Activated naive CD8-positive, alpha-beta T cell treated with anti-CD3 and anti-CD28 coated beads, Interleukin-2, amount 10 ng/mL, durations not matched to agents 7 days and 5 days (primary cell): ENCODE measurements at places on chromosomes 16 and 17. TPM values are rescaled to one million over a fixed set of nuclear protein-coding genes. Genes with fewer than 3 reads are reported as not detected.
A peak's percentile ranks its signal among the peaks of the same experiment; 100 is the strongest.

Gene SPECC1
- total RNA-seq: 8.3 TPM

Gene HOXB9
- total RNA-seq: 0.11 TPM

GRCh38 chr17:15273141-15273793 lies 8.1 kb upstream of the PMP22 start:
- no peak overlapping the region for H3K4me3 ChIP-seq
- no peaks in the 10 kb centered on the region for H3K36me3 ChIP-seq
- no peak overlapping the region for H3K27ac ChIP-seq

GRCh38 chr17:50266384-50267073 lies 7.7 kb upstream of the TMEM92 start:
- H3K4me3 ChIP-seq: no peak overlapping the region
- no peak for DNase-seq
- H3K36me3 ChIP-seq: no peaks in the 10 kb centered on the region
- H3K4me1 ChIP-seq: peaks cover 2% of the 10 kb centered on the region

GRCh38 chr16:68452176-68452575 lies 3.9 kb upstream of the SMPD3 start:
- peaks cover 9% of the 10 kb centered on the region for H3K4me1 ChIP-seq
- H3K27me3 ChIP-seq: peaks cover 13% of the 10 kb centered on the region
- no peak overlapping the region for H3K27ac ChIP-seq
- H3K4me3 ChIP-seq: no peak overlapping the region

DNA sequence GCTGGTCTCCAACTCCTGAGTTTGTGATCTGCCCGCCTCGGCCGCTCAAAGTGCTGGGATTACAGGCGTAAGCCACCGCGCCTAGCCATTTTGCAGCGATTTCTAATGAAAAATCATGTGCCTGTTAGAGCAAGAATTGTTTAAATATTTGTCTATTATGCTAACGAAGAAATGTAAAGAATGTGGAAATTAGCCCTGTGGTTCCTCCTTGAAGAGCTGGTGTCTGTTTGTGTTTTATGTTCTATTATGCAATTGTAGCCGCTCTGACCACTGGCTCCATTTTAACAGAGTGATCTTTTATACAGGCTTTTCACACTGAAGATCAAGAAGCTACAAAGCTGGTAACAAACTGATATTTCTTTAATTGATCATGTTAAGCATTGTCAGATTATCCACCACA lies 217.3 kb downstream of the USP22 start:
- peaks cover 17% of the 10 kb centered on the region for H3K27me3 ChIP-seq
- DNase-seq: no peak
- H3K4me3 ChIP-seq: no peak overlapping the region

DNA sequence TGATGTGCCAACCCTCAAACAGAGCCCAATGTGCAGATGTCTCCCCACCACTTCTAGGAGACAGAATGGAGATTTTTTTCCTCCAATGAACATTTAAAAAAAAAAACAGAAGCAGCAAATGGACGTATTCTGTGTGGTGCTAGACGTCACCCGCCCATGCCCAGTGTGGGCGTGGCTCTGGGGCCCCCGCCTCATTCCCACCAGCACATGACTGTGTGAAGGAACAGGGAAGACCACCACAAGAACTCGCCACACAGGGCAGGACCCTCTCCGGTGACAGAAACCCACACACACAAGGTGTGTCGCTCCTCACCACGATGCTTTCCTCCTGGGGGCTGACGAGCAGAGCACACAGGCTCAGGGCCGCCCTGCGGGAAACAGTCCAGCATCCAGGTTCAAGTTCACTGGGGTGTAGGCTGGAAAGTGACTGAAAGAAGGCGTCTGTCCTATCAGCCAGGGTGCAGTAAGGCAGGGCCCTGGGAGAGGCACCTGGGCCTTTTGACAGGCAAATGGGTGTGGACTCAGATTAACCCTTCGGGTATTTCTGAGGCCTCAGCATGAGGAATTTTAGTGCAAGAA lies 53.5 kb downstream of the KLHDC4 start:
- H3K36me3 ChIP-seq: peaks cover 16% of the 10 kb centered on the region
- H3K27me3 ChIP-seq: no peaks in the 10 kb centered on the region
- no peak for DNase-seq
- H3K27ac ChIP-seq: no peak overlapping the region
- H3K4me3 ChIP-seq: no peak overlapping the region

DNA sequence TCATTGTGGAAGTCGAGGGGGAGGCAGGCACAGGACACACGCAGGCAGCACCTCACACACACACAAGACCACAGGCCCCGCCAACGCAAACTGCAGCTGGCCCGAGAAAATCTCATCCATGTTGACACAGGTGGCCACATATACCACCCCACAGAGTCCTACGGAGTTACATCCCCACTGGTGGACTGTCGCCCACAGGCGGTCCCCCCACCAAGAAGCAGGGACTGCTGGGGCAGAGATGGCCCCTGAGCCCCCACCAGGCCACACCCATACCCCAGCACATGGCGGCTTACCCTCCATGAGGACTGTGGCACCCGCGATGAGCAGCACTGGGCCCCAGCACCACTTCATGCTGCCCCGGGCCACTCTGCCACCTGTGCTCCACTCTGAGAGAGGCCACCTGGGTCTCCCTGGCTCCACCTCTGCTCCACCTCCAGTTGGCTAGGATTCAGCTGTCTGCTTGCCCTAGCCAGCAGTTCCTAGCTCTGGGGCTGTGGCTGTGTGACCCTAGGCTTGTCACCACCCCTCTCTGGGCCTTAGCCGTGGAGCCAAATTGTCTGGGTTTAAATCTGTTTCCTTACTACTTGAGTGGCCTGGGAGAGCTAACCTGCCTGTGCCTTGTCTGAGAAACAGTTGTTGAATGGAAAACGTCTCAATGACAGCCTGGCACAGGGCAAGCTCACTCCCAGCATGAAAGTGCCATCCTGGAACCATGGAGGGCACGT lies at the start of gene PRSS53:
PRSS53 (minus strand) TSS at position 485 of the 725 bp plus-strand sequence; CDS start at position 351, 134 bp downstream.
- peaks cover 13% of the 10 kb centered on the region for H3K4me1 ChIP-seq
- H3K36me3 ChIP-seq: peaks cover 7% of the 10 kb centered on the region
- H3K4me3 ChIP-seq: no peak within 1 kb of the TSS
- DNase-seq: no peak
- H3K27me3 ChIP-seq: no peaks in the 10 kb centered on the region

DNA sequence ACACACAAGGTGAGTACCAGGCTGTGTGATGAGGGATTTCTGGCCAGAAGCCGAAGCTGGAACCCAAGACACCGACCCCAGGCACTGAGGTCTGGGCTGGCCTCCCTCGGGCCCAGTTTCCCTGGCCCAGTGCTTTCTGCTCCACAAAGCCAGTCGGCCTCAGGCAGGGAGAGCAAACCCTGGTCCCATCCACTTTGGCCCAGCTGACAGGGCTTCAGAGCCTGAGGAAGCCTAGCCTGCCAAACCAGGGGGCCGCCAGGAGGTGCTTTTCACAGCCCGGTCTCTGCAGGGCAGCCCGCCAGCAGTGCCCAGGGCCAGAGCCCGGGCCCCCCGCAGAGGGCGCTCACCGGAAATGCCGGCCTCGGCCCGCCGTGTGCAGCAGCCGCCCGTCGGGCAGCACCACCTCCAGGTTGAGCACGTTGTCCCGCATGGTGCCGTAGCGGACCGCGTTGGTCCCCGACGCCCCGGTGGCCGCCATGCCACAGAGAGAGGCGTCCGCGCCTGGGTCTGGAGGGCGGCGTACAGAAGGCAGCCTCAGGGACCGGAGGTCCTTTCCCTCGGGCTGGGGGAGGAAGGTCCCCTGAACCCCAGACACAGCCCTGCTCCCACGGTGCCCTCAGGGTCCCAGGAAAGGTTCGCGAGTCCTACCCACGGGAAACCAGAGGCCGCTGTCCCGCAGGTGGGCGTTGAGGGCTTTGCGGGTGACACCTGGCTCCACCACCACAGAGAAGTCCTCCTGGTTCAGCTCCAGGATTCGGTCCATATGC lies 2.2 kb downstream of the LDHD start:
- H3K27ac ChIP-seq: no peak overlapping the region
- no peaks in the 10 kb centered on the region for H3K36me3 ChIP-seq
- no peak for DNase-seq
- peaks cover 22% of the 10 kb centered on the region for H3K4me1 ChIP-seq
- no peak overlapping the region for H3K4me3 ChIP-seq

GRCh38 chr17:49445591-49445990 lies 30.9 kb upstream of the PHB1 start:
- H3K36me3 ChIP-seq: no peaks in the 10 kb centered on the region
- H3K4me1 ChIP-seq: peaks cover 4% of the 10 kb centered on the region
- no peak for DNase-seq
- peaks cover 13% of the 10 kb centered on the region for H3K27me3 ChIP-seq
- H3K27ac ChIP-seq: no peak overlapping the region
- no peak overlapping the region for H3K4me3 ChIP-seq

Gene DHX58
- total RNA-seq: 77.6 TPM

GRCh38 chr17:37179893-37180292 lies 195.9 kb upstream of the C17orf78 start:
- no peaks in the 10 kb centered on the region for H3K4me1 ChIP-seq
- H3K4me3 ChIP-seq: no peak overlapping the region
- DNase-seq: no peak
- H3K27me3 ChIP-seq: no peaks in the 10 kb centered on the region
- H3K36me3 ChIP-seq: peaks cover 22% of the 10 kb centered on the region
- H3K27ac ChIP-seq: no peak overlapping the region

- no peak overlapping the region for H3K4me3 ChIP-seq
- H3K36me3 ChIP-seq: peaks cover 21% of the 10 kb centered on the region
- DNase-seq: no peak
- no peaks in the 10 kb centered on the region for H3K4me1 ChIP-seq
- H3K27me3 ChIP-seq: no peaks in the 10 kb centered on the region
Observed at GRCh38 chr17:39564211-39564848, 43.4 kb downstream of the NEUROD2 start.

DNA sequence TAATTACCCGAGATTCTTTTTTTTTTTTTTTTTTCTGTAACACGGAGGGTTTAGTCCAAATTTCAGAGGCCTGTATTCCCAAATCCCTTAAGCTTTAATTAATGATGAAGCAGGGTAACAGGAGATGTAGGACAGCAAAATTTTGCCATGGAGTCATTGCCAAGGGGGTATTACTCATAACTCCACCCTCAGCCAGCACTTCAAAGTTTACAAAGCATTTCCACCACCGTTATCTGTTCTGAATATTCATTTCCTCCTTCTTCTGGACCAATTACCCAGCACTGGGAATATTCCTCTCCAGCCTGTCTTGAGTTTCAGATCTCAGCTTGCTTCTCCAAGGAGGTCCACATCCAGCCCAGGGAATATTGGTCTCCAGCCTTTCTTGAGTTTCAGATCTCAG lies 747.5 kb upstream of the EEF2KMT start:
- no peak overlapping the region for H3K27ac ChIP-seq
- H3K27me3 ChIP-seq: no peaks in the 10 kb centered on the region
- no peak overlapping the region for H3K4me3 ChIP-seq
- no peaks in the 10 kb centered on the region for H3K4me1 ChIP-seq
- no peak for DNase-seq
- no peaks in the 10 kb centered on the region for H3K36me3 ChIP-seq

Gene CHST5
- total RNA-seq: not detected

DNA sequence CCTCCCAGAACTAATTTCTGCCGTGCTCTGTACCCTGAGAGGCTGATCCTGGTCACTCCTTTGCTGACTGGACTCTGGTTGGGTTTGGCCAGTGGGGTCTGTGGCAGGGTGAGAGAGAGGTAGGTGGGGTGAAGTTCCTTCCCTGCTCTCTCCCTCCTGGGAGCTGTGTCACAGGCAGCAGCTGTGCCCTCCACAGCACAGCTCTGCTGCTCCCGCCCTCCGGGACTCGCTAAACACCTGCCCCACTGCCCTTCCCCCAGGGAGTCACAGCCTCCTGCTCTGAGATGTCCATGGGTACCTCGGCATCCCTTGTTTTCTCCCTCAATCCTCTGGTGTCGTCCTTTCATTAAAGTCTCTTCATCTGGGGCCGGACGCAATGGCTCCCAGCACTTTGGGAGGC lies 66.4 kb downstream of the SRCIN1 start:
- no peak overlapping the region for H3K4me3 ChIP-seq
- no peaks in the 10 kb centered on the region for H3K36me3 ChIP-seq
- DNase-seq: no peak
- H3K27me3 ChIP-seq: peaks cover 9% of the 10 kb centered on the region
- no peaks in the 10 kb centered on the region for H3K4me1 ChIP-seq

Gene ABCC11
- total RNA-seq: not detected

Gene CDH5
- not detected for total RNA-seq

DNA sequence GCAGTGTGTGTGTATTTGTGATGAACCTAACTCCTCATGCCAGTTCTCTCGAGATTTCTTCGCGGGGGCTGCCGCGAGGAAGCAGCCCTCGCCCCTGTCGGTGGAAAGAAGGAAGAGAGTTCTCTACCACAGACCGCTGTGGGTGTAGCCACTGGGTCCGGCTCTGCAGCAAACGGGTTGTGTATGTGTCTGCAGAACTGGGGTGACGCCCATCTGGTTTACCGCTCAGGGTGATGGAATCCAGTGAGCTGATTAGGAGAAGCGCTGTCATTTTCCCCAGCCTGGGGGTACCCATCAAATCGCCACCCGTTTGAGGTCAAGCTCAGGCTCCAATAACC lies 7.7 kb downstream of the CORO6 start:
- H3K27ac ChIP-seq: peak overlapping the region; percentile 94
- no peaks in the 10 kb centered on the region for H3K36me3 ChIP-seq
- peak overlapping the region; percentile 82 for H3K4me3 ChIP-seq

Gene KRT39
- total RNA-seq: not detected

Gene COIL
- total RNA-seq: 16.4 TPM

DNA sequence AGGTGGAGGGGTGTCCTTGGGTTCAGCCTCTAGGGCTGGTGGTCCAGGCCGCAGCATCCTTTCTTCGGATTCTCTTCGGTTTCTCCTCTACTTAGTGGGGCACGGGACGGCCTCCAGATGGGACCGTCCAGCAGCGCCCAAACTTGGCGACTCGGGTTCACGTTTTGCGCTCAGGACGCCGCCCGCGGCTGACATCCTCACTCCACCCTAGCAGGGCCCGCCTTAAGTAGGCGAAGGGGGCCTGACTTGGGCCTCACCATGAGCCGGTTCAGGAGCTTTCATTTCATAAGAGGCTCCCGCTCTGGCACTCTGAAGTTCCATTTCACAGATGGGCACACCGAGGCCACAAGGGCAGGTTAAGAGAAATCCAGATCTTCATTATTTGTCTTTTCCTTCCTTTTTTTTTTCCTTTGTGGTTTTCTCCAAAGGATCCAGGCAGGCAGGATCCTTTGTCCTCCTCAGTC lies 141.2 kb downstream of the SEC14L1 start:
- H3K4me1 ChIP-seq: peaks cover 9% of the 10 kb centered on the region
- DNase-seq: no peak
- peak overlapping the region; percentile 77 for H3K4me3 ChIP-seq
- H3K27me3 ChIP-seq: peaks cover 39% of the 10 kb centered on the region
- H3K36me3 ChIP-seq: no peaks in the 10 kb centered on the region
- H3K27ac ChIP-seq: no peak overlapping the region
